ENCODE measurements at places on chromosomes 2 and 18. TPM values are rescaled to one million over a fixed set of nuclear protein-coding genes. Genes with fewer than 3 reads are reported as not detected.

- no peak for DNase-seq
These were observed 43.8 kb downstream of the CDH19 start for GRCh38 chr18:66560094-66560493.

DNA sequence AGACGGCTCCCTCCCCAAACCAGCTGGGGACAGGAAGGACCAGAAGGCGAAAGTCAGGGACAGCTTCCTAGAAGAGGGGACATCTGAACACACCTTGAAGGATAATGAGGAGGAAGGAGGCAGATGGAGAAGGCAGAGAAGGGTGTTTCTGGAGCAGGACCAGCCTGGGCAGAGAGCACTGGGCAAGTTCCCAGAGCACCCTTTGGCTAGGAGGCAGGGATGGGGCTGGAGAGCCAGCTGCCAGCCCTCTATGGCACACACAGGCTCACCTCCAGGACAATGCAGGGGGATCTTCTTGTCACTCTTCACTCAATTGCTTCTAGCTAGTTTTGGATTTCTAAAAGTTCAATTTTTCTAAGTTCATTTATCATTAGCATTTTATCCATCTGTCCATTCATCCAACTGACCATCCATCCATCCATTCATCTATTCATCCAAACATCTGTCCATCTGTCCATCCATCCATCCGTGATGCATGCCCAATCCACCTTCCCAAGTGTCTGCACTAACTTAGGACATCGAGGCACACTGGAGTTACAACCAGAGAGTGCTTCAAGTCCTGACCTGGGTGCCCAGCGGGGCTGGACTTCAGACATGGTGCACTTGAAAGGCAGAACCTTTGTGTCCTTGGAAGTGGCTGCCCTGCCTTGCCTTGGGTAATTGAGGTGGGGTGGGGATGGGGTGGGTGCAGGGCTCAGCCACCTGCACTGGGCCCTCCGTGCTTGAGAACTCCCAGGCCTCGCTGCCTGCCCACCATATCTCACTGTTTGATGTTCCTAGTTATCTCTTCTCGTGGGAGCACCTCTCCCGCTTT lies 42.5 kb downstream of the INHBB start:
- peak; percentile 13 for DNase-seq

GRCh38 chr2:75454241-75454620 lies 106.5 kb downstream of the EVA1A start:
- no peak for DNase-seq

GRCh38 chr2:199979832-199980628 lies 24.6 kb downstream of the MAIP1 start:
- peak; percentile 95 for DNase-seq

- DNase-seq: no peak
These were observed 350.3 kb downstream of the LRATD1 start for GRCh38 chr2:14982790-14983189.

- DNase-seq: no peak
These were observed 167.9 kb downstream of the CTIF start for GRCh38 chr18:48706731-48707130.

- DNase-seq: no peak
These were observed 15.2 kb downstream of the LRATD1 start for GRCh38 chr2:14647714-14648113.

GRCh38 chr18:331221-331821 lies 63.5 kb upstream of the THOC1 start:
- no peak for DNase-seq

- DNase-seq: no peak
These were observed 131.6 kb downstream of the CABLES1 start for GRCh38 chr18:23266717-23267446.

DNA sequence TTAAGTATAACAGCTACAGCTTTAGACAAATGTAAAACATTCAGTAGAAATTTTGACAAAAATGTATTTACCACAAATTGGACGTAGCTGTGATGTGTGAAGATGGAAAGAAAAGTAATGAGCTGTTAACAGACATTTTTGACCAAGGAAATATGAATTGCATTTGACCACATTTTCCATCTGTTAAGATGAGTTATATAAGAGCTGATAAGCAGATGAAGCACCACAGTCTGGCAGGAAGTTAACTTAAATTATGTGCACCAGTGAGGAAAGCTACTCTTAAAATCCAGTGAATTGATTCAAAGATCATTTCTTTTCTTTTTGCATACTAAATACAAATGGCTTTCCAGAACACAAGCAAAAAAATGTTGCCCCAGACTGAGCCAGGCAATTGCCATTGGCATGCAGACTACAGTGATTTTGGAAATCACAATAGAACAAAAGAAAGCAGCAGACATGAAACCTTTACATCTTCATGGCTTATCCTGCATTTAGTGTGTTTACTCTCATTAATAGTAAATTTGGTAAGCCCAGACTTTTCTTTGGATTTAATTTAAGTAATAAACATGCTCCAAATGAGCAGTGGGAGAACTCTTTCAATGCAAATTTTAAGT lies 493.7 kb downstream of the TMX3 start:
- DNase-seq: no peak

GRCh38 chr2:161976917-161977316 lies 97.1 kb downstream of the DPP4 start:
- DNase-seq: no peak

GRCh38 chr2:26081556-26081955 lies 47.7 kb downstream of the RAB10 start:
- DNase-seq: no peak

DNA sequence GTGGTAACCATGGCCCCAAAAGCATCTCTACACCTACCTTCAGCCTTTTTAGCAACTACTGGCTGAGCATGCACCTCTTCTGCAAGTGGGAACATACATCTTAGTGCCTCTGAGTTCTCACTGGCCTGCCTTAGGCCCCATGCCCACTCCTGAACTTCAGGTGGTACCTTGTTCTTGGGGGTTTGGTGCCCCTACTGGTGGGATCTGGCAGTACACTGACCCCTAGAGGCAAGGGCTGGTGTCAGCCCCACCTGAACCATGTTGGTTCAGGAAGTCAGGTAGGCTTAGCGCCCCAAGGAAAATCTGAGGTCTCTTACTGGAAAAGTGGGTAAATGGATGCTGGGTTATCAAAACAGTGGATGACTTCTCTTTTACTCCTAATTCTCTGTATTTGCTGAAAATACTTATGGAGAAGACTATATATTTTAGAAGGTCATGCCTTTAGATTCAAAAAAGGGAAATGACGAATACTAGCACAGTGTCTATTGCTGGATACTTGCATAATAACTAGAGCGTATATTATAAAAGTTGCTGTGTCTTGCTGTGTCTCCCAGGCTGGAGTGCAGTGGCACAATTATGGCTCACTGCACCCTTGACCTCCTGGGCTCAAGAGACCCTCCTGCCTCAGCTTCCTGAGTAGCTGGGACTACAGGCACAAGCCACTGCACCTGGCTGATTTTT lies 84.6 kb downstream of the RAB31 start:
- DNase-seq: no peak

DNA sequence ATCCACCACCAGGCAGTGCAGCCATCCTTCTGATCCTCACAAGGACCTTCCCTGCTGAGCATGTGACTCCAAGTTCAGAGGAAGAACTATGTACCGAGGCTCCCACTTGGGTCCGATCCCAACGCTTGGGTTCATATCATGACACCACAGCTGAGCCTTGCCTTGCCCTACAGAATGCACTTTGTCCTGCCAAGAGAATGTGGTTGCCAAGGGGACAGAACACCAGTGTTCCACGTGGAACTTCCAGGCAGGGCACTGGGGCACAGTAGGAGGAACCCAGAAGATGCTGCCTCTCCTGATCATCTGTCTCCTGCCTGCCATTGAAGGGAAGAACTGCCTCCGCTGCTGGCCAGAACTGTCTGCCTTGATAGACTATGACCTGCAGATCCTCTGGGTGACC lies at the start of gene TEX51:
TEX51 (plus strand) TSS at position 255 of the 400 bp plus-strand sequence; CDS start at position 284, 29 bp downstream.
- no peak for DNase-seq

GRCh38 chr2:138369856-138370255 lies 131.7 kb upstream of the SPOPL start:
- no peak for DNase-seq

- DNase-seq: no peak
These were observed 92.2 kb upstream of the NCKAP5 start for GRCh38 chr2:133660510-133660909.

Gene SULT1C2
- 0.98 TPM for total RNA-seq

Gene NLRC4
- 0.79 TPM for total RNA-seq

Gene SPP2
- total RNA-seq: not detected

Gene POTEE
- total RNA-seq: 0.12 TPM

Gene RAB11FIP5
- total RNA-seq: 19.3 TPM

Gene BOLL
- not detected for total RNA-seq

Gene PER2
- total RNA-seq: 16.9 TPM

Gene RAB6C
- 0.15 TPM for total RNA-seq

Gene MEP1B
- total RNA-seq: 11.8 TPM

Gene ARID5A
- total RNA-seq: 5.6 TPM
